Hippocampal formation (tissue), 2 donors: ENCODE measurements at places on chromosomes 12 and 14.

- no peak for DNase-seq
Measured at GRCh38 chr14:98799891-98800290, 472.1 kb downstream of the BCL11B start.

DNA sequence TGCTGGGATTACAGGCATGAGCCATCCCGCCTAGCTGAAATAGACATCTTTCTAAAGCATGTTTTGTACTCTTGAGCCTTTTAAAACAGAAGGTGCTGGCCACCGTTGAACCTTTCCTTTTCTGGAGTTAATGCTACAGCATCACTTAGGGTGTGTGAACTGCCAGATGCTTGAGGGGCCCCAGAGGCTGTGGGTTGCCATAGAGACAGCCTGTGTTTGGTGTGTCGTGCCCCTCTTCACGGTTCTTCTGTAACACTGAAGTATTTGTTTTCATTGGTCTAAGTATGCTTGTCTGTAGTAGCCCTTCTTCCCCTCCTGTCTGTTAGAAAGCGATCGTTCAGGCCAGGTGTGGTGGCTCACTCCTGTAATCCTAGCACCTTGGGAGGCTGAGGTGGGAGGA, 30.8 kb downstream of the PLEKHG3 start:
- no peak for DNase-seq

DNA sequence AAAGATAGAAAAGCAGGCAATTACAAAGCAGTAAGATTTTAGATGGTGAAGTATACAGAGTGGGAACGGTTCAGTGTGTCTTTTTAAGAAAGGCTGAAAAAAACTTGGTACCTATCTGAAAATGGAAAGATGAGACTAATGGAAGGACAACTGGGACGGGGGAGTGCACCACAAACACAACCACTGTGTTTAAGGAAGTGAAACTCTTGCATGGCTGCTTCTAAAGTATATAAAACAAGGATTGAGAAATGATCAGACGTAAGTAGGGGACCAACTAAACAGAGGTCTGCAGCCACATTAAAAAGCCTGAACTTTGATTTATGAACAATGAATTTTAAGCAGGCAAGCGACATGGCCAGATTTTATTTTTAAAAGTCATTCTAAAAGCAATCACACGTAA, 328.6 kb downstream of the MDGA2 start:
- no peak for DNase-seq

DNA sequence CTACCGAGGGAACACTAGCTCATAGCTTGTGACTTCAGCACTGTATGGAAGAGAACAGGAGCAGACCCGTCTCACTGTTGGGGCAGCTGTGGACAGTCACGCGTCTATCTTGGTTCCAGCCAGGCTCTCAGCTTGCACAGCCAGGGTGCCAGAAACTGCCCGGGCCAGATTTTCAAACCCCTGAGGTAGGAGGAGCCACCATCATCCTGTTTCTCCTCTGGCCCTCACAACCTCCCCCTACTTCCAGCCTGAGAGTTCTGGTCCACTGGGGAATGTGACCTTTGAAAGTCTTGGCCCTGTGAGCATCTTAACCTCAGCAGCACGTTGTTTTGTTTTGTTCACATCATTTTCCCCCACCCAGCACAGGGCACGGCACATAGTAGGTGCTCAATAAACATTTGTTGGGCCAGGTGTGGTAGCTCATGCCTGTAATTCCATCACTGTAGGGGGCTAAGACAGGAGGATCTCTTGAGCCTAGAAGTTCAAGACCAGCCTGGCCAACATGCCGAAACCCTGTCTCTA, 50.4 kb downstream of the PSMA6 start:
- no peak for DNase-seq

- no peak for DNase-seq
Measured at GRCh38 chr14:56884617-56885016, 74.3 kb upstream of the OTX2 start.

DNA sequence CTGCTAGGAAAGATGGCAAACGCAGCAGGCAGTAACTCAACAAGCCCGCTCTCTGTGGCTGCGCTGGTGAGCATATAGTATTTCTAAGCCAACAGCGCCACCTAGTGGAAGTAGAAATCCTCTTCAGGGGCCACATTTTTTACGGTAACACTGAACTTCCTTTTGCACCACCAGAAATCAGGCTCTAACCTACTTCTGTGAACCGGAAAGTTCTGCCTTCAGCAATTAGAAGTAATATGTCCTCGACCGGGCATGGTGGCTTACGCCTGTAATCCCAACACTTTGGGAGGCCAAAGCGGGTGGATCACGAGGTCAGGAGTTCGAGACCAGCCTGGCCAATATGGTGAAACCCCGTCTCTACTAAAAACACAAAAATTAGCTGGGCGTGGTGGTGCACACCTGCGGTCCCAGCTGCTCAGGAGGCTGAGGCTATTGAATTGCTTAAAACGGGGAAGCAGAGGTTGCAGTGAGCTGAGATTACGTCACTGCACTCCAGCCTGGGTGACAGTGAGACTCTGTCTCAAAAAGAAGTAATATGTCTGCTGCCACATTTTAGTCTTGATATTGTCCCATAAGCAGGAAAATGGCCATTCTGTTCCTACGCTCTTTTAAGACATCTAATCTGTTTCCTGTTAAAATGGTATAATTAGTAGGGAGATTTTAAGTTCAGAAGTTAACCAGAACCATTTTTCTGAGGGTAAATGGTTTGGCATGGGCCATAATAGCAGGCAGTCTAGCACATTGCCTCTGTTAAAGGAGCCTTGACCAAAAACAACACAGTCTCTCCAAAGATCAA, 26.8 kb downstream of the APOBEC1 start:
- peak; percentile 86 for DNase-seq
